ENCODE measurements at places on chromosomes 2 and 18.
A peak's percentile ranks its signal among the peaks of the same experiment; 100 is the strongest.

GRCh38 chr18:13120983-13121441, 97.5 kb upstream of the LDLRAD4 start:
- DNase-seq: no peak

DNA sequence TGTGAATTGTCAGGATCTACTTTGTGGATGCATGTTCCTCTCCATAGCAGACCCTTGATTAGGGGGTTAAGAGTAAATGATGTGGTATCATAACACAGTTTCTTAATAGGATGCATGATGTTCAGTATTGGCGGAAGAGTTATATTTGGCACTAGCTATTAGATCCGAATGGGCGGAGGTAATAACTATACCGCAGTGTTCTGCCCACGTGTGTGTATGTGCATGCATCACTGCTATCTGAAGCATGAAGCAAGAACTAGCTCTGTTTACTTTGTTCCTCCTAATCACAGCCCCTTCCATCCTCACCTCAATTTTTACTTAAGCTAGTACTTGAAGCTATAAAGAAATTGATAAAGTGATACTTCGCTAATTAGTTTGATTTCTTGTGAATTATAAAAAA, 159.6 kb upstream of the NOSTRIN start:
- no peak for DNase-seq

GRCh38 chr2:121103960-121104359, 181.0 kb downstream of the TFCP2L1 start:
- DNase-seq: no peak

- DNase-seq: no peak
Measured at GRCh38 chr2:42897358-42897757, 105.0 kb upstream of the HAAO start.

GRCh38 chr2:85549826-85550225, 10.9 kb downstream of the MAT2A start:
- no peak for DNase-seq

DNA sequence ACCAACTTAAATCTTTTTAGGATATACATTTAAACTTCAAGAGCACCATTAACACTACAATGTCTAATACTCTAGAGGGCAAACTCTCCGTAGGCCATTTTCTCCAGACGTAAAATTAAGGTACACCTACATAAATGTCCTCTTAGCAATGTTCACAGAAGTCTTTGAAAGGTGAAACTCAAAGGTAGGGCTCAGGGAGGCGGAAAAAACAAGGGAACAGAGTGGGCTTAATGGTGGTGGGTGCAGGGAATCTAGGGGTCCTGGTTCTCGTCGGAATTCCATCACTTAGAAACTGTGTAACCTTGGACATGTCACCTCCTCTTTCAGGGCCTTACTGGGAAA, 668 bp downstream of the NFU1 start:
- DNase-seq: peak; percentile 46

- no peak for DNase-seq
Measured at GRCh38 chr18:61448316-61448715, 115.1 kb downstream of the CDH20 start.

GRCh38 chr2:209905691-209906090, 96.7 kb upstream of the RPE start:
- DNase-seq: no peak

GRCh38 chr2:131035112-131035825, 58.0 kb downstream of the FAM168B start:
- no peak for DNase-seq

DNA sequence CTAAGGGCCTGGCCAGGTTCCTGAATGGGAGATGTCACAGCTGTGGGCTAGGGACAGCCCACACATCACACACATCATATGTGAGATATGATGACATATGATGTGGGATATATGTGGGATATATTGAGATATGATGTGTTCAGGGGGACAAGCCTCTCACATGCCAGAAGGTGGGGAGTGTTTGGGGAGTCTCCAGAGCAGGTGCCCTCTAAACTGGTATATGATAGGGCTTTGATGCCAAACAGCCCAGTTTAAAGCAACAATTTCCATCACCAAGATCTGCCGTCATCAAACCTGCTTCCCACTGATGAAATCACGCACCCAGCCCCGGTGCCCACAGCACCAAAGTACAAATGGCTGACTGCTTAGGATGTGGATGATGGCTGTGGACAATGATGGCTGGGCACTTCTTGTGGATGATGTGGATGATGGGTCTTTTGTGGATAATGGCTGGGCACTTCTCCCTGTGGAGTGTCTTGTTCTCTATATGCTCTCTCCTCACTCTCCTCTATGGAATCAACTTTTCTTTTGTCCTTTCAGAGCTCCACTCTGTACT, 50.9 kb downstream of the FBLN7 start:
- no peak for DNase-seq

DNA sequence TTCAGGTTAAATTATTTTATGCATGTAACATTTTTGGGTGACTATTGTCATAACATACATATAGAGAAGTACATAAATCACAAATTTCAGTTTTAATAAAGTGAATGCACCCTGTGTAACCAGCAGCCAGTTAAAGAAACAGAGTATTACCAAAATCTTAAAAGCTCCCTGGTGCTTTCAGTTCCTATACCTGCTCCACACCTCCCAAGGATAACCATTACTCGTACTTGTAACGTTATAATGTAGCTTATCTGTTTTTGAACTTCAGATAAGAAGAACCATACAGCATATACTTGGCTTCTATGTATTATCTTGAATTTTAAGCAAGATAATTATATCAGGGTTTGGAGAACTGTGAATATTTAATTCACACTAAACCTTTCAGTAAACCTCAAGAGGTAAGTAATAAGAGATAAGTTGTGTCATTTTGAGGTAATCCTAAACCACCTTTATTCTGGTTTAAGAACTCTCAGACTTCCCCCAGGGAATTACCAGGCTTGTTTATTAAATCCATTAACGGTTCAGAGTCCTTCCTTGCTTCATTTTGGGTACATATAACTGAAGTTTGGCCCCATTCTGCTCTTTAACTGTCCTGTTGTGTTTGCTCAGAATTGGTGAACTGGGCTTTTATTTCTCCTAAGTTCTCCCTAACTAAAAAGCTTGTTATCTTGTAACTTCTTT, 58.6 kb downstream of the LCLAT1 start:
- no peak for DNase-seq

- DNase-seq: no peak
Measured at GRCh38 chr2:106117882-106118684, 76.0 kb downstream of the UXS1 start.

- DNase-seq: no peak
Measured at GRCh38 chr2:116094196-116094595, 1651.8 kb downstream of the DPP10 start.

DNA sequence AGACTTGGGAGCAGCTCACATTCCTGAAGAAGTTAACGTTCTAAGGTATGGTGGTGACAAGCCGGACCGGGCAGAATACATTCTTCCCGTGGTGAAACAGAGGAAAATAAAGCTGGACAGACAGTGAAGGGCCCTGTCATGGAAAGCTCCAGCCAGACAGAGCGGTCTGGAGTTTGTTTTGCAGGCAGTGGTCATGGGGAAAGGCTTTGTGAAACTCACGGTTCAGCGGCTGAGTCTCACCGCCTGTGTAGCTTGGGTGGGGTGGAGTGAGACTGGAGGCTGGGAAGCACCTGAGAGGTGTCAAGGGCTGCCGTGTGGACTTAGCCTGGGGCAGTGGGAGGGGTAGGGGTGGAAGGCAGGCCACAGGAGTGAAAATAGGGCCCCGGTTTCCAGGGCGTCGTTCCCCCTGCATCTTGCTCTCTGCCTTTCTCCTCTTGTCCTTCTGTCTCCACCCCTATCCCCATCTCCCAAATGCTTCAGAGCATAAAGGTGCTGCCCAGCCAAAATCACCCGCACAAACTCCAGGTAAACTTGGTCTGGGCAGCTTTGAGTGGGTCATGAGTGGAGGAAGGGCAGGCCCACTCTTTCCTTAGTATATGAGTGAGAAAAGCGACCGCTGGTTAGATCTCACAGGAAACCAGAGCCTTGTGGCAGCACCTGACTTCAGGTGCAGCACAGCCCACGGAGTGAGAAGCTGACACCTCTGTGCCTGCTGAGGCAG, 11.4 kb upstream of the SLC20A1 start:
- no peak for DNase-seq

DNA sequence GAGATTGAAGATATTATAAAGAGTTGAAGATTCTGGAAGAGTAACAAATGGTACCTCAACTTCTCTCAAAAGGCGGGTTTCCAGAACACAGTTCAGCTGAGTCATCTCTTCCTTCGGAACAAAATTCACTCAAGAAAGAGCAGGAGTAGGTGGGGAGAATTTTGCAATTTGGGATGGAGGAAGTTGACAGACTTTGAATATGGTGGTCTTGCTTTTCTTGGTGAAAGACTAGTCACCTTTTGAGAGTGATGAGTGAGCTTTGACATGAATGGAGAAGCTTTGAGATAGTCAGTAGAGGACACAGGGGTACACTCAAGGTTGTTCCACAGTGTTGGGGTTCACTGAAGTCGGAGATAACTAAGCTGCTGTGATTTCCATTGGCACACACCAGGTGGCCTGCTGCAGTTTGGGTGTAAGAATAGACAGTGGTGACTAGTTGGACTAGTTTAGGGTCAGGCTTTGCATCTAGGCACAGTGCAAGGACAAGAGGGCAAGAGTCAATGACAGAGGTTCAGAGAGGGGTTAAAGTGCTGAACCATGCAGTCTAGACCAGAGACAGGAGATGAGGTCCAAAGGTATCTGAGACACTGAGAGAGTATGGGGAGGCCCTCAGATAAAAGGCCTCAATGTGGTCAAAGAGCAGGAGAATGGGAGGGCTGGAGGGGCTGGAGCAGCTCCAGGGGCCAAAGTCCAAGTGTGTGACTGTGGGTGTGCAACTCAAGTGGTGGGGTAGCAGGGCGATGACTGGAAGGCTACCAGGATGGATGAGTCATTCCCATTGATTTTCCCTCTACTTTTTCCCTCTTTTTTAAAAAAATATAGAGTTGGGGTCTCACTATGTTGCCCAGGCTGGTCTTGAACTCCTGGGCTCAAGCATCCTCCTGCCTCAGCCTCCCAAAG, 7.7 kb downstream of the CCL20 start:
- DNase-seq: no peak

Data from hematopoietic multipotent progenitor cell treated with erythropoietin and hydrocortisone succinate and interleukin-3 and kit ligand, for 4 days (in vitro differentiated cells).